ENCODE measurements at places on chromosomes 16 and 17.

GRCh38 chr17:14015271-14015670 lies 54.0 kb upstream of the COX10 start:
- DNase-seq: no peak

GRCh38 chr16:56600398-56600999 lies 7.9 kb upstream of the MT2A start:
- peak; percentile 41 for DNase-seq

- DNase-seq: no peak
These were observed 3.8 kb downstream of the SNX29 start for GRCh38 chr16:11980136-11980844.

GRCh38 chr16:52727441-52727840 lies 180.5 kb upstream of the TOX3 start:
- no peak for DNase-seq

DNA sequence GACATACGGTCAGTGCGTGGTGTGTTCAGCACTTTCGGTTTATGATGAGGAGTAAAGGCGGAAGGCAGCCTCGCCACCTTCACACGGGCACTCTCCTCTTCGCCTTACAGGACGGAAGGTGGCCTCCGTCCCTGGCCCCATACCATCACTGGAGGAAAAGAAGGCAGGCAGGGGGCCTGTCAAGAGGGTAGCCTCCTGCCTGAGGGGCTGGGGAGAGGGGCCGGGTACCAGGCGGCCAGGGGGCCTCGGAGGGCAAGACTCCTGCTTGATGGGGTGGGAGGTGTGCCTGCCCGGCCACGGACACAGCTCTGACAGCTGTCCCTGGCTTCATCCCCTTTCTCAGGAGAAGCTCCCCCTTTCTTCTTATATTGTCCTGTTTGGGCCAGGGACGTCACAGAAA lies 15.6 kb upstream of the SLC38A8 start:
- no peak for DNase-seq

- no peak for DNase-seq
These were observed 252.3 kb upstream of the CA10 start for GRCh38 chr17:52410781-52411180.

DNA sequence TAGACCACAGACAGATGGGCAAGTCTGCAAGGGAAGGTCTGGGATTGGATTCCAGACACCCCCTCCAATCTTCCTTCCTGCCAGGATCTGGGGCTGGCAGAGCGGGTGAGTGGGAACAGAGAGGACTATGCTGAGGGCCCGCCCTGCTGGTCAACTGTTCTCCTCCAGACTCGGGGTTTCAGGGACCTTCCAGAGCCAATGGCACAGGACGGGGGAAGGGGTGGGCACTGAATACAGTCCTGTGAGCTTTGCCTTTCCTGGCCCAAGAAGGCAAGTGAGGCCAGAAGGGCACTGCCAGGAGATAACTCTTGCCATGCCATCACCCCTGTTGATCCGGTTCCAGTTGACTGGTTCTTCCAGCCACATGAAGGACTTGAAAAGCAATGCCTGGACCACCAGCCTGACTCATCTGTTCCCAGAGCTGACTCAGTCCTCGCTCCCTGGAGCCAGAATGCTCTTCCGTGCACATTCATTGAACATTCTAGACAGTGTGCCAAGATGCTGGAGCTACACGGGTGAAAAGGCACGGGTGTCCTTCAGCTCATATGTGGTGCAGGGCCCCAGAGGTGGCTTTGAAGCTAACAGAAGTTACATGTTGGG lies 533 bp upstream of the MEFV start:
- DNase-seq: no peak

- no peak for DNase-seq
These were observed 11.4 kb upstream of the SLC4A1 start for GRCh38 chr17:44279346-44279665.

- no peak for DNase-seq
These were observed 131.4 kb downstream of the HS3ST2 start for GRCh38 chr16:22945361-22945760.

GRCh38 chr17:40411821-40412220 lies 5.9 kb downstream of the TOP2A start:
- no peak for DNase-seq

DNA sequence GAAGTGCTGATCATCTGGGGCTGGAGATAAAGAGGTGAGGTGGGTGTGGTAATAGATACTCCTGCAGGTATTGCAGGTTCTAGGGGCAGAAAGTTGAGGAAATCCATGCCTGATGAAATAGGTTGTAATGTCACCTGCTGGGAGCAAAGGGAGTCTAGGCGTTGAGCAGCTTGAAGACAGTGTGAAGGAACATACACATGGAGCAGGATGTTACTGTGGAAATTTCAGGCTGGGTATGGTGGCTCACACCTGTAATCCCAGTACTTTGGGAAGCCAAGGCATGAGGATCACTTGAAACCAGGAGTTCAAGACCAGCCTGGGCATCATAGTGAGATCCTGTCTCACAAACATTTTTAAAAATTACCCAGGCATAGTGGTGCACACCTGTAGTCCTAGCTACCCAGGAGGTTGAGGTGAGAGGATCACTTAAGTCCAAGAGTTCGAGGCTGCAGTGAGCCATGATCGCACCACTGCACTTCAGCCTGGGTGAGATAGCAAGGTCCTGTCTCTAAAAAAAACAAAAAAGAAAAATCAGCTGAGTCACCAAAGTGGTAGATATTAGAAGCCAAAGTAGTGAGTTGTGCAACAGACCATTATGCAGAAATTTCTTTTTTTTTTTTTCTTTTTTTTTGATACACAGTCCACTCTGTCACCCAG lies 9.1 kb upstream of the CRYBA1 start:
- no peak for DNase-seq

DNA sequence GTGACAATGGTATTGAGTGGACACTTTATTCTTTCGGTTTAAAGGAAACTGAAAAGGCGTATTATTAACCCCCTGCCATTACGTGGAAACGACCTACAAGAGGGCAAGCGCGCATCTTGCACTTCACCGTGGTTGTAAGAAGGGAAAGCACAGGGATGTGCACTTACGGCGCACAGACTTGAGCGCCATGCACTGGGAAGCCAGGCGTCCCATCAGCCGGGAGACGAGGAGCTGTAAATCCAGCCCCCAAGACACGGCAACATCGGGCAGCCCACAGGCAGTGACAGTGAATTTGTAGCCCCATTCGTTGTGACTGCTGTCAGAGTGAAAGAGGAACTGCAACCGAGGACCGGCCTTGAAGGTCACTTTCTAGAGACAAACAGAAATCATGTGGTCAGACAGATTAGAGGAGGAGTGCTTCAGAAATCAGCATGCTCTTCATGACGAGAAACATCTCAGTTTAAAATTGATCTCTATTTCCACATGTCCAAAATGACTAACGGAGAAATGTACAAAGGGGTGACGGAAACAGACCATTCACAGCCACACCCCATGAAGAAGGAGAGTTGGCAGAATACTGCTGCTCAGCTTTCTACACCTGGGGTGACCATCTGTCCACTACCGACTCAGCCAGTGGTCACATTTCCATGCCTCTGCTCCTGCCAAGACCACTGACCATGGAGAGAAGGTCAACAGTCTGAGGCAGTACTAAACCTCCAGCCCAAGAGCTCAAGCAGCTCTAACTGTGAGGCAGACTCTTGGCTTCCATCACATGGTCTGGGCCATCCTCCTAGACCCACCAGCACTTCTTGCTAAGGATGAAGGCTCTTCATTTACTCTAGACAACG lies 68.6 kb downstream of the ZZEF1 start:
- DNase-seq: no peak

DNA sequence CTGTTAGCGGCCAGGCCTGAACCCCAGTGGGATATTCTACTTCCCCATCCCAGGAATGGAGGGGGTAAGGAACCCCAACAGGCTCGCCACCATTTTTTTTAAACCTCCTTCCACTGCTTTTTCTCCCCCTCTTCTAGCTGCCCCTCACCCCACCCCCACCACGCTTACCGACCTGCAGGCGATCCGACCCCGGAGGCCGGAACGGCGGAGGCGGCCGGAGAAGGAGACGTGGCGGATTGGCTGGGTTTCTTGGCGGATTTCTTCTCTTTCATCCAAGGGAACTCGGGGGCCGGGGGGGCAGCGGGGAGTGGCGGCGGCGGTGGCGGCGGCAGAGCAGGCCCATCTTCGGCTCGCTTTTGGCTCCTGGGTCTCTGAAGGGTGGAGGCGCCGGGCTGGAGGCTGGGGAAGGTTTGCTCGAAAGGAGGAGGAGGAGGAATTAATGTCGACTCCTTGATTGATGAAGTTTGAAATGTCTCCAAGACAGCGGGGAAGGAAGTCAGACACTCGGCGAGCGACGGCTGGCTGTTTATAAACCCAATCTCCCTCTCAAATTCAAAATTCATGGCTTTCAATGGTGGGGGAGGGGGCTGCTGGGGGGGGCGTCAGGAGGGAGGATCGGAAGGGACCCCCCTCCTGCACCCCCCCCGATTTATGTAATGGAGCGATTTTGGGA lies 424 bp downstream of the HOXB2 start:
- peak; percentile 35 for DNase-seq

- no peak for DNase-seq
These were observed 331.0 kb upstream of the CCL2 start for GRCh38 chr17:33924104-33924503.

- no peak for DNase-seq
These were observed 331.4 kb upstream of the CDH5 start for GRCh38 chr16:66035096-66035495.

GRCh38 chr17:11273596-11273995 lies 32.6 kb downstream of the SHISA6 start:
- no peak for DNase-seq

DNA sequence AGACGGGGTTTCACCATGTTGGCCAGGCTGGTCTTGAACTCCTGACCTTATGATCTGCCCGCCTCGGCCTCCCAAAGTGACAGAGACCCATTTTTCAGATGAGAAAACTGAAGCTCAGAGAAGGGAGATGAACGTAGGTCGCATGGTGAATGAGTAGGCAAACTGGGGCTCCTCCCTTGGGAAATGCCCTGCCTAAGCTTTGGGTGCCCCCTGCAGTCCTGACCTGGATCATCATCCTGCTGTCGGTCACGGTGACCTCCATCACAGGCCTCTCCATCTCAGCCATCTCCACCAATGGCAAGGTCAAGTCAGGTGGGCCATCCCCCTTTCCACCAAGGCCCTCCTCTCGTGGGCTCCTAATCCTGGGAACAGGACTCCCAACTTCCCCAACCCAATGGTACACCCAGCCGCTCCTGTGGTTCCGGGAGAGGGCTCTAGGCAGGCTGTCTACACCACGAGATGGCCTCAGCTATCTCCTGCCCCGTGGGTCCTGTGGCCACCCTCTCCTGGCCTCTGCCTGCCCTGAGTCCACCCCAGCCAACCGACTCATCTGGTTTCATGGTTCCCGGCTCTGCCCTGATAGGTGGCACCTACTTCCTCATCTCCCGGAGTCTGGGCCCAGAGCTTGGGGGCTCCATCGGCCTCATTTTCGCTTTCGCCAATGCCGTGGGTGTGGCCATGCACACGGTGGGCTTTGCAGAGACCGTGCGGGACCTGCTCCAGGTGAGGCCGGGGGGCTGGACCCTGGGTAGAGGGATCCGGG lies 4.7 kb downstream of the SLC12A3 start:
- no peak for DNase-seq

- DNase-seq: no peak
These were observed 49.3 kb downstream of the CMIP start for GRCh38 chr16:81493755-81494433.

DNA sequence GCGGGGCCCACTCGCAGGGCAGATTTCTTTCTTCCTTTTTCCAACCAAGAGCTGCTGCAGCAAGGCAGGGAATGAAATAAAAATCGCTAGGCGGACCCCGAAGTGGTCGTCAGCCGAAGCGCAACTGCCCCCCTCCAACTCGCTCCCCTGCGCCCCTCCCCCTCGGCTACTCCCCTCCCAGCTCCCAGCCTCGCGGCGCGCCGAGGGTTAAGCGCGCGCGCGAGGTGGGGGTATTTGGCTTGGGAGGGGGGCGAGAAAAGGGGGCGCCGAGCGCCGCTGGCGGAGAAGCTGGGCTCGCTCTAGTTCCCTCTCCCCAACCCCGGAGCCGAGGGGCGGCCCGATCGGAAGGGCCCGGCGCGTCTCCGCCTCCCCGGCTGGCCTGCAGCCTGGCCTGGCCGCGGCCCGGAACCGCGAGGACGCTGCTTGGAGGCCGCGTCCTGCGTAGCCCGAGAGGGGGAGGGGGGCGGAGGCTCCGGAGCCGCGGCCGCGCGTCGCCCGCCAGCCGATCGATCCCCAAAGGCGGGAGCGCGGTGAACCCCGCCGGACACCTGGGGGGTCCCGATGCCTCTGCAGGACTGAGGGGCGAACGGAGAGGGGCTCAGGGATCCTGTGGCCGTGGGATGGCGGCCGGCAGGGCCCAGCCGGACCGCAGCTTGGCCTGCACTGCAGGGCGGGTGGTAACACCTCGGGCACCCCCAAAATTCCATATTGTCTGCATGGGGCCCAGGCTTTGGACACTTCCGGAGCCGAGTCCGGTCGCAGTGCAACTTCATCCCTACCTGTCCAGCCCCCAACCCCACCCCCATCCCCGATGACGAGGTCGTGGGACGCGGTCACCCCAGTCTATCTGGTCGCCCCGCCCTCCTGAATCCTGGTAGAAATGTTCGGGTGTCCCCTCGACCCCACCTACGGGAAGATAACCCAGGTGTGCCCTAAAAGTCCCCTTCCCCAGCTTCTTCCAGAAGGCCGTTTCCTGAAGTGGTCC lies 4.9 kb upstream of the CBX4 start:
- DNase-seq: no peak

DNA sequence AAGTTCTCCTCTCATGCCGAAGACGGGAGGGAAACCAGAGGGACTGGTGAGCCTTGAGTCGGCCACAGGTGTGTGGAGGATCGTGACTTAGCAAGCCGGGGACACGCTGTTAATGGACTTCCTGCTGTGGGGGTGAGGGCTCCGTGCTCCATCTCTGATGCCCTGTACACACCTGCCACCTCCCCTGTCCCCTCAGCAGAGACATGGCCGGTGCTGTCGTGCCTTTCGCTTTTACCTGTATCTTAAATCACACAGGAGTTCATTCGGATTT lies 75.9 kb upstream of the ZNF750 start:
- no peak for DNase-seq

DNA sequence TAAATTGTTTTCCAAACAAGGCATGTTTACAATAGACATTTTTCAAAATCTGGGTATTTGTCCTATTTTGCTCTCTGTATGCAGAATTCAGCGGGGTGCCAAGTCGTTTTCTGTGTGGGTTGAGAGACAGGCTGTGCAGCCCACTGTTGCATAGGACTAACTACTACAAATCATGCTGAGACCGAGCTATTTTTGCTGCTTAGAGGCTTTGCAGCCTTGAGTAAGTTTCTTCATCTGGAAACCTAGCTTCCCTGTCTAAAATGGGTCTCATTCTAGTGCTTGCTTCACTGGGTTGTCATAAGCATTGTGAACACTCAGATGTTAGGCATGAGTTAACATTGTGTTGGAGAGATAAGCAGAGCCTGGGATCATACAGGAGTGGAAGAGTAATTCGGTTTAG lies 1.3 kb downstream of the PRPSAP2 start:
- no peak for DNase-seq

GRCh38 chr17:64231567-64232141 lies 31.4 kb downstream of the TEX2 start:
- no peak for DNase-seq

GRCh38 chr16:28210979-28211588 lies 681 bp downstream of the XPO6 start:
- DNase-seq: peak; percentile 37

DNA sequence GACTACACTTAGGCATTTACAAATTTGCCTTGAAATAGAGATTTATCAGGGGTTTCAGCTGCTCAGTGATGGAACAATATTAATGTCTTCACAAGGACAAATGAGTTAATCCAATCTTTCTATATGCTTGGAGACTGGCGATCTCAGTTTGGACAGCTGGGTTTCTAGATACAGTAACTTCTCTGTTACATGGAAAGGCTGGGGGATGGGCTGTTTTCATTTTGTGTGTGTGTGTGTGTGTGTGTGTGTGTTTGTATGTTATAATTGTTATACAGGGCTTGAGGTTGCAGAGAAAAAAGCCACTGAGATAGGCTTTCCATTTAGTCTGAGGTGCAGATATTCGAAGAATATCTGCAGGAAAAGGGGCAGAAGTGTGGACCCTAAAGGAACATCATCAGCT lies 359.3 kb upstream of the SALL1 start:
- no peak for DNase-seq
